ENCODE measurements at places on chromosomes 7 and 10.

DNA sequence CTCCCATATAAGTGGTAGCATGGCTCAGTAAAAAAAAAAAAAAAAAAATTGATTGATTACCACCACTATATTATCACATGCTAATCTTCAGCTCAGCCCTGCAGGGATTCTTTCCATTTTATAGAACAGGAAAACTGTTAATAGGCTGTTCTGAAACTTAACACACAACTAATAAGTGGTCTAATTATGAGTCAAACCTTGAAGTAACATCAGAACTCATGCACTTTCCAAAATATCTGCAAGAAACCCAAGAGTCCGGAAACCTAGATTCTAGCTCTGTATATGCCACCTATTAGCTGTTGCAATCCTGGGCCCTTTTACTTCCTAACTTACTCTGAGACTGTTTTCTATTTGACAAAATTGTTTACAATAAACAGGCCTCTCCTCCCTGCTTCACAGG is 23.9 kb downstream of the SEM1 start:
- no peak for DNase-seq

GRCh38 chr7:45660201-45660900 is 86.2 kb downstream of the ADCY1 start:
- DNase-seq = no peak

- no peak for DNase-seq
Measured at GRCh38 chr10:1903982-1904381, 166.7 kb upstream of the ADARB2 start.

DNA sequence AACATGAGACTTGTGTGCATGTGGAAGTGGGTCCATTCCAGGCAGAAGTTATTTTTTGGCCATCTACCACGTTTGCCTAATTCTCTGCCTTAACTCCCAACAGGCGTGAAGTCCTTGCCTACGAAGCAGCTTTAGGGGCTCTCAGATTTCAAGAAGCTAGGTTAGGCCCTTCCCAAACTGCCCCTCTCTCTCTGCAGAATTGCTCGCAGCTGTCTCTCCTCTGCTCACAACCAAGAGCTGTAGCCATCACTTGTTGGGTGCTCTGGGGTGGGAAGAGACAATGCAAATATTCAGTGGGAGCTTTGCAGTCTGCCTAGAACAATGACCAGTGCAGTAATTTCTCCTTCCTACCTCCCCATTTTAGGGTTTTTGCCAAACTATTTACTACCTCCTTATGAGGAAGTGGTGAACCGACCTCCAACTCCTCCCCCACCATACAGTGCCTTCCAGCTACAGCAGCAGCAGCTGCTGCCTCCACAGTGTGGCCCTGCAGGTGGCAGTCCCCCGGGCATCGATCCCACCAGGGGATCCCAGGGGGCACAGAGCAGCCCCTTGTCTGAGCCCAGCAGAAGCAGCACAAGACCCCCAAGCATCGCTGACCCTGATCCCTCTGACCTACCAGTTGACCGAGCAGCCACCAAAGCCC is 24.9 kb downstream of the CYP17A1 start:
- DNase-seq = no peak

GRCh38 chr10:104577861-104578521 is 63.1 kb upstream of the SORCS3 start:
- DNase-seq = no peak

- DNase-seq = no peak
Measured at GRCh38 chr7:158094671-158095226, 492.9 kb downstream of the PTPRN2 start.

DNA sequence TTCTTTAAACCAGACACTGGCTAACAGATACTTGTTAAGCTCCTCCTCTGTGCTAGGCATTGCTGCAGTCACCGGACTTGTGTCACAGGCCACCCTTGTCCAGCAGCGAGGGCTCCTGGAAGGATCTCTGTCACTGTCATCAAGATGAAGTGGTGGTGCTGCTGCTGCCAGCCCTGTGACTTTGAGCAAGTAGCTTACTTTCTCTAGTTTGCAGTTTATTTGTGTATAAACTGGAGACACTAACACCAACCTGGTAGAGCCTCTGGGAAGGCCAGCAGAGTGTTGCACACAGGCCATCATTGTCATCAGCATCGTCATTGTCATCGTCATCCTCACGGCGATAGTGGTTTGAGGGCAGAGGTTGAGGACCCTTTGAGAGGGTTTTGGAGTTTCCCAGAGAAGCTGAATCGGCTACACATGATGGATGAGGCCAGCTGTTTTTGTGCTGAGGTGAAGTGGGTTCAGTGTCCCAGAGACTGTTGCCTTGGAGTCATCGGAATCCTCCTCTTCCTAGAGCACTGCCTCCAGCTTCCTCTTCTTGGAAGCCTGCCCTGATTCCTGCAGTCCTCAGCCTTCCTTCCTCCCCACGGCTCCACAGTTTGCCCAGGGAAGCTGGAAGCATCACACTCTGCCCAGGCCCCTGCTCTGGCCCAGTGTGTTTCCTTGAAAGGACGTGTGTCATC is 128.4 kb downstream of the GRK5 start:
- DNase-seq = no peak

- no peak for DNase-seq
Measured at GRCh38 chr10:93198401-93199131, 124.9 kb downstream of the CYP26A1 start.

DNA sequence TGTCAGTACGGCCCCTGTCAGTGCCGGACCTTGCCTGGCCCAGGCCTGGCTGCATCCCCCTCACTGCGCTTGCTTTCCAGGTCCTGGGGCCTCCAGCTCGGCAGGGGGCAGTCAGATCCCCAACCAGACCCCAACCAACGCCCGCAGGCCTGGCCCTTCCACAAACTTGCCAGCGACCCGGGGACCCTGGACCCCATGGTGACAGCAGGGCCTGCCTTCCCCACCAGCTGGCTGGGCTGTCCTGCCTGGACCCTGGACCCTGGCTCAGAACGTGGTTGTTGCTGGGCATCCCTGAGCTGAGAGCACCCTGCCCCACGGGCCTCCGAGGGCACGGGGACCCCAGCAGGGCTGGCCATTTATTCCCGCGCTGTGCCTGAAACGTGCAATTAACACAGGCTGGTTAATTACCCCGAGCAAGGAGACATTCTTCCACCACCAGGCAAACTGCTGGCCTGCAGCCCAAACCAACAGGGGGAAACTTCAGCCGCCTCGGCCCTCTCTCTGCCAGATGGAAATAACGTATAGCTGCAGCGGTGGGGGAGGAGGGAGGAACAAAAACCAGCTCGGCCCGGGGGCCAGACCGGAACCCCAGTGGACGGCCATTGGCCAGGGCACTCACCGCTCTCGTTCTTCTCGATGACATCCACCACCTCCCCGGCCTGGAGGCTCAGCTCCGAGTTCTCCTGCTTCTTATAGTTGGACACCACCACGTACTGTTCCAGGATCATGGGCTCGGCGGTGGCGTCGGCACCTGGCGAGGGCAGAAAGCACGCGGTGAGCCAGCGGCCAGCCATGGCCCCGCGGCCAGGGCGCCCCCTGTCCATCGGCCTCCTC is 167.1 kb downstream of the NEURL1 start:
- no peak for DNase-seq

DNA sequence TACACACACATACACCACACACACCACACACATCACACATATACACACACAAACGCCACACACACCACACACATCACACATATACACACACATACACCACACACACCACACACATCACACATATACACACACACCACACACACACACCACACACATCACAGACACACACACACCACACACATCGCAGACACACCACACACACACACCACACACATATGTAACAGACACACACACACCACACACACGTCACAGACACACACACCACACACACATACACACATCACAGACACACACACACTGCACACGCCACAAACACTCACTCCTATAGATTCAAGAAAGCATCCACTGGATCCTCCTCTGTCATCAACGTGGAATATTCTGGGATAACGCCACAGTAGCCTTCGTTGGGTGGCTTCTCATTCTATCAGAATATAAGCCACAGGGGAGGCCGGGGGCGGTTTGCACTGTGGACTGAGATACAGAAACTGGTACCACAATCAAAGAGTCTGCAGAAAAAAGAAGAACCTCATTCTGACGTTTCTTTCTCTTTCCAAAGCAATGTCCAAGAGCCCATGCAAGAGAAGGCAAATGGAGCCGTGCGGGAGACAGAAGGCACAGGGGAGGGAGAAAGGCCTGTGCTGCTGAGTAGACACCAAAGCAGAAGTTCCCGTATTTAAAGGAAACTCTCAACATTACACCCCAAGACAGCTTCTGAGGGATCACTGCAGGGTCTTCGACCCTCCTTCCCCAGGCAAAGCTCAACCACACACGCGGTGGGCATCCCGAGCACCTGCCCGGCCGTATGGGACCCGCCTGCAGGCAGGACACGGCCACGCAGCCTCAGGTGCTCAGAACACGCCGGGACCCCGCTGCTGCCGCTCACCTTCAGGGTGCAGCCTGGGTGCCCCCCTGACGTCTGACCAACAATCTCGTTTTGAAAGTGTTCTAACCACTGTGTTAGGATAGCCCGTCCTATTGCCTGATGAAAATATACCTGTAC is 321.2 kb downstream of the DNAJB6 start:
- DNase-seq = no peak

DNA sequence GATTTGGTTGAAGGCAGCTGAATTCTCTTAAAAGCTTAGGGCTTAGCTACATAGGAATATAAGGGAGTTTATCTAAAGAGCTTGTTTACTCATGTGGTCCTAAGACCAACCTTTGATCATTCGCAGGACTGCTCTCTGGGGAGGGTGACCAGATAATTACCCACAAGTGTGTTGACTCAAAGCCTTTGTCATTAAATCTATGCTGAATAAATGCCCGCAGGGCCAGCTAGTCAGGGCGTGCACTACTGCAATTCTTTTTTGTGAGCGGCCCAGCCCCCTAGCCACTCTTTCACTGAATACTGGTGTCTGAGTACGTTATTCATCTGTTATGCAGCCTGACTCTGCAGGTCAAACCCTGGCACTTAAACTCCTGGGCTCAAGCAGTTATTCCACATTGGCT is 69.6 kb downstream of the AKAP9 start:
- DNase-seq = no peak

DNA sequence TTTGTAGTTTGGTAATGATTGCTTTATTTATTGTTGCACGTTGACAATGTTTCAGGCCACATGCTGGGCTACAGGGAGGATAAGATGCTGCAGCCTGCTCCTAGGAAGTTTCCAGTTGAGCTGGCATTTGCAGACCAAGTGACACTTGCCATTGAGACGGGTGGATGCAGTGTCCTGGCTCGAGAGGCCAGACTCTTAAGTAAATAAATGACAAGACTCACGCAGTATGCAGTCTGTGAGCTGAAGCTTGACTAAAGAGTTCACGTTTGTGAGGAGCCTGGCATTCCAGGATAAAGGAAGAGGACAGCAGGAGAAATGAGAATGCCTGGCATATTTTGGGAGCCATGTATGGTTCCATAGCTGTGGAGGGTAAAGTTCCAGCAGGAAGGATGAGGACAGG is 105.8 kb downstream of the BAMBI start:
- no peak for DNase-seq

- no peak for DNase-seq
Measured at GRCh38 chr7:35728412-35729060, 33.6 kb upstream of the HERPUD2 start.

GRCh38 chr7:44210107-44210506 is 9.3 kb downstream of the YKT6 start:
- no peak for DNase-seq

GRCh38 chr7:7882888-7883287 is 85.7 kb upstream of the GLCCI1 start:
- DNase-seq = no peak

DNA sequence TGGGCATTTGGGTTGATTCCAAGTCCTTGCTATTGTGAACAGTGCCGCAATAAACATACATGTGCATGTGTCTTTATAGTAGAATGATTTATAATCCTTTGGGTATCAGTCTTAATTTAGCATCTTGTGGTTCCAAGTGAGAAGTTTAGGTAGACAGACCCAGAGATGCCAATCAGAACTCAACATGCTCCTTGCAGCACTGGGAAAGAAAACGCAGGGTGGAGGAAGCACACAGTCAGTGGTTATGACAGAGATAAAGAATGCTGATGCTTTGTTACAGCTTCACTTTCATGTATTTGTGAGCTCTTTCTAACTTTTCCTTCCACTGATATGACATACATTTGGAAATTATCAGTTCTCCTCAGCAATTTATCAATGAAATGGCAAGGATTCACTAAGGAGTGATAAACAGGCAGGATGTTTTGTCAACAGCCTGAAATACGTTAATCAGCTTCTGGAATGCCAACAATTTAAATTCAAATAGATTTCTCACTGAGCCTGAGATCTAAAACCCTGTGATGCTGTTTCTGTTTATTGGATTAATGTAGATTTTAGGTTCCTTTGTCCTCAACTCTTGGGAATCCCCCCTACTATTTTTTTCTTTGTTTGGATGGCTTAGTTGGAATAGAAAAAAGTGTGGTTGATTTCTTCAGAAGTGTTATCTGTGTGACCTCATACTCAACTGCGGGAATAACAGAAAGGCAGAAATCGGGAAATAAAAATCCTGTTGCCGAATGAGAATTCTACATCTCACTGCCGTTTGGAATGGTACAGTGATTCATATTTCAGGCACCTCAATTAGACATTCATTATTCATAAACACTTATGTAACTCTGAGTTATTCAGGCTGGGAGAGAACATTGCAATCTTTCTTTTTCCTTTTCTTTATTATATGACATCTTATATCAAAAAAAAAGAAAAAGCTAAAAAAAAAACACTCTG is 675.0 kb downstream of the CNTNAP2 start:
- no peak for DNase-seq

DNA sequence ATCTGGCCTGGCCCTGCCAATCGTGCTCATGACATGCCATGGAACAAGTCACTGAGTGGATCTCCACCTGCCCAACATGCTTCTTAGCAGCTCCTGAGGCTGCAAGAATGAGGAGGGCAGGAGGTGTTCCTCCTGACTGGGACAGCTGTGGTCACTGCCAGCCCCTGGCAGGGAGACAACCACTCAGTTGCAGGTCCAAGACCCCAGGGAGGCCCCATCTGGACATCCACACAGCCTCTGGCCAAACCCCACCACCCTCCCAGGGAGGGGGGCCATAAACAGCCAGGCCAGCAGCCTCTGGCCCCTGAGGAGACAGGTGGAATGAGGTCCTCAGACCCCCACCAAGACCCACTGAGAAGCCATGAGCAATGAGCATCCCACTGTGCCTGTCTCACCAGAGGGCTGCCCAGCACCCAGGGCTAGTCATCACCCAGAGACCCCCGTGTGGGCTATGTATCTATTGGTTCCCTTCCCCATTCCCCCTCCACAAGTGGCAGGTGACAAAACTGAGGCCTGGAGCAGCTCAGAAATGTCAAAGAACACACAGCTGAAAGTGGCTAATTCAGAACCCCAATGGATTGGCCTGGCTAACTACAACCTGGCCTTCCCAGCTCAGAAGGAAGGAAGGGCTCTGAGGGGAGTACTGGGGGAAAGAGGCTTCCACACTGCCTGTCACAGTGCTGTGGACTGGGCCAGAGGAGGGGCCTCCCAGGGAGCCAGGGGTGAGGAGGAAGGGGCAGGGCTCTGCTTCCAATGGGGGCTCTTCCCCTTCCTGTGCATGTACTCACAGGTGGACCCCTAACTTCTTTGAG is 3.0 kb downstream of the GPRIN2 start:
- DNase-seq = no peak
